ENCODE measurements at places on chromosomes 3 and 15.

- no peak for DNase-seq
These were observed 6.1 kb downstream of the SPG11 start for GRCh38 chr15:44657378-44657777.

GRCh38 chr15:33040496-33040895, 154.0 kb downstream of the FMN1 start:
- no peak for DNase-seq

GRCh38 chr15:52021128-52021671, 2.2 kb downstream of the MAPK6 start:
- DNase-seq: peak; percentile 95

GRCh38 chr3:135851201-135852081, 114.1 kb upstream of the PPP2R3A start:
- peak; percentile 20 for DNase-seq

- DNase-seq: no peak
These were observed 50.4 kb downstream of the PDE8A start for GRCh38 chr15:85031944-85032558.

DNA sequence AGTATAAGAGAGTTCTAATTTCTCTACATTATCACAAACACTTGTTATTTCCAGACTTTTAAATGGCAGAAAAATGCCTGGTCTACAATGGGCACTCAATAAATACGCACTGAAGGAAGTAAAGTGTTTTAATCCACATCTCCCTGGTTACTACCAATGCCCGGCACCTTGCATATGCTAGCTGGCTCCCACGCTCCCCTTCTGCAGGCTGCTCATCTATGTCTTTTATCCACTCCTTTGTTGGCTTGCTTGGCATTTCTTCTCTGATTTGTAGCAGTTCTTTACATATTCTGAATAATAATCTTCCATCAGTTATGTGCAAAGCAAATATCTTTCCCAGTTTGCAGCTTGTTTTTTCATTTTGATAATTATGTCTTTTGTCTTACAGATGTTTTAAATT, 74.6 kb upstream of the PRR23E start:
- DNase-seq: no peak

DNA sequence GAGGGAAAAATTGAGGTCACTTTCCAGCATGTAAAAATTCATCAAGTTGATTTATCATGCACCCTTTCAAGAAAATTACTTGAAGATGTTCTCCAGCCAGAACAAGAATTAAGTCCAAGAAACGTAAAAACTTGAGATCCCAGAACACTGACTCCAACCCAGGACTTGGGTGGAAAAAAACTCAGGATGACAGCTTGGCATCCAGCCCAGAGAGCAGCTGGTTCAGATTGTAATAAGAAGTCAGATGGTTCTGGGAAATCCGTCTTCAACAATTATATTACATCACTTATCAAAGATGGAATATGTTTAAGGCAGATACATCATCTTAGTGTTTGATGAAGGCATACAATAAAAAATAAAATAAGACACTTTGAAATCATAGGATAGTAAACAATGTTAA, 23.0 kb upstream of the DNAJC13 start:
- peak; percentile 72 for DNase-seq

DNA sequence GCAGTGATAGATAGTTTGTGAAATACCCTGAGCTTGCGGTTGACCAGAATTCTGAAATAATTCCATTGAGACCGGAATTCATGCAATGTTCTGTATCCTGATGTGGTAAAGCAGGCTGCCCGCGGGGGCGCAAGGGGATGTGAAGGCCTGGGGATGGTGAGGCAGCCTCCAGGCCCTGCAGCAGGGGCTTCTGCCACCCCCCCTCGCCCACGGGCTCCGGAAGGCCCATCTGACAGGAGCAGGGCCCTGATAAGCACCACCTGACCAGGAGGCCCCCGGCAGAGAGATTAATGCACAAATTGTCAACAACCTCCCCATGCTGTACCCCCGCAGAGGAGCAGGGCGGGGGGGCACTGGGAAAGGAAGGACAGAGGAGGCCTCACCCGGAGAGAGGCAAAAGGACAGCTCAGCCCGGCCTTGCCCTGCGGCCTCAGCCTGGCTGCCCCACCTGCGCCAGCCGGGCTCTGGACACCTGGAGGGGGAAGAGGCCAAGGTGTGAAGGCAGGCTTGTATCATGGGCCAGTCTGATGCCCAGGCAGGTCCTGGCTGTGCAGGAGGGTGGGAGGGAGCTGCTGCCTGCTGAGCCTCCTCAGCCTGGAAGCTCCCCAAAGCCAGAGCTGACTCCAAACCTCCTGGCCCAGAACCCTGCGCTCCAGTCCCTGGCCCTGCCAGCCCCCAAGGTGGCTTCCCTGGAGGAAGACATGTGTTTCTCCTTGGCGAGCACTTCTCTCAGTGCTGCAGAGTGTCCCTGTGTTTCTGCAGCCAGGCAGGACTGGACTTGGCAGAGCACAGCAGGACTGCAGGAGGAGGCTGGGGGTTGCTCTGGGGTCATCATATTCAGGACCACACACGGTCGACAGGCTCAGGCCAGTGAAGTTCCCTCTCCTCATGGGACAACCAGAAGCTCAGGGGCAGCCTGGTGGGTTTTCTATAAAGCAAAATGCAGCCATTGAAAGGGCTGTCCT, 46.5 kb downstream of the RPN1 start:
- peak; percentile 17 for DNase-seq

DNA sequence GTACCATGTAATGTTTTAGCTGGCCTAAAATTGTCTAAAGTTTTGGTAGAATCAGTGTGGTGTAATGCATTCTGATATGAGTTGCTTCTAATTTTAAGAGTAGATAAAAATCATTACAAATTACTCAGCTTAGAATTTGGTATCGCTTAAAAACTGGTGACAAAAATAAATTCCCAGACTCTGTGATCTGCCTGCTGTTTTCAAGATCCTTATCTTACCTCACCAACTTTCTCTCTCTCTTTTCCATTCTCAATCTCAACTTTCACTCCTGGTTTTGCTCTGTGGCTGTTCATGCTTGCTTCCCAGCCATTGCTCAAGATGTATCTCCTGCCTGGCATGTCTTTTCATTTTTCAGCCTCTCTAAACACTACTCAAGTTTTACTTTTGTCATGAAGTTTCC, 45.7 kb downstream of the TCF12 start:
- DNase-seq: no peak

GRCh38 chr15:89714775-89715174, 24.2 kb downstream of the WDR93 start:
- no peak for DNase-seq

DNA sequence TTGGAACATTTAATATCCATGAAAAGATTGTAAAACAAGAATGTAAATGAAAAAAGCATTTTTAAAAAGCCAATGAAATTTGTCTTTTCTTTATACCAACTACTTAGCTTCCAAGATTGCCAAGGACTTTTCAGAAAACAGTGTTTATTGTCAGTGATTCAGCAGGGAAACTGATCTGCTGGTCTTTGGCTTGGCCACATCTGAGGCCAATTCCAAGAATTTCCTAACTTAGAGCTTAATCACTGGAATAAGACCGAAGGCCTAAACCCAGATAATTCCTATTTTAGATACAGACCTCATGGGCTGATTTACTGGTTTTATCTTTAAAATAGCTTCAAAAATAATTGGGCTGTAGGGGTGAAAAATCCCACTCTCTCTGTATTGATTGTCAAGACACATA, 260.5 kb upstream of the RORA start:
- DNase-seq: no peak

DNA sequence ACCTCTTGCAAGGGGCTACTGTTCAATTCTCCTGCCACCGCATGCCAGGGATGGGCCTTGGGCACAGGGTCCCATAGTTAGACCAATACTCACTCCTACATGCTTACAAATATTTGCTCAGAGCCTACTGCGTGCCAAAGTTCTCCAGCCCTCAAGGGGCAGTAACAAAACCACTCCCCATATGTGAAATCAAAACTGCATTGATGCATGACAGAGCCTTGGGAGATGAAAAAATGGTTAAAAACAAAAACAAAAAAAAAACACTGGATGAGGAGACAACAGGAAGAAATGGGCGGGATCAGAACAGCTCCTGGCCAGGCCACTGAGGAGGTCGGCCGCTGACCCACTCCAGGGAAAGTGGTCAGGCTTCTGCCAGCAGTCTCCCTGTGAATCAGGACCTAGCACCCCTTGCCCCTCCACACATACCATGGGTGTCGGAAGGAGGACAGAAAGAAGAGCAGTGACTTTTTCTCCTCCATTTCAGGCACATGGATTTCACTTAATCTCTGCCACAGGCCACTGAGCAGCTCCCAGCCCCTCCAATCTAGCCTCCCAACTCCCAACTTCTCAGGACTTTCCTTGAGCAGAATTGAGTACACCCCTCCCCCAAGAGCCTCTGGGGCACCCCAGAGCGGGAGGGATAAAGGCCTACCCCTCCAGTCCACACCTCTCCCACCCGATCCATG, 2.8 kb downstream of the PLXNB1 start:
- DNase-seq: no peak

GRCh38 chr3:50124800-50125178, 30.3 kb upstream of the SEMA3F start:
- peak; percentile 33 for DNase-seq

DNA sequence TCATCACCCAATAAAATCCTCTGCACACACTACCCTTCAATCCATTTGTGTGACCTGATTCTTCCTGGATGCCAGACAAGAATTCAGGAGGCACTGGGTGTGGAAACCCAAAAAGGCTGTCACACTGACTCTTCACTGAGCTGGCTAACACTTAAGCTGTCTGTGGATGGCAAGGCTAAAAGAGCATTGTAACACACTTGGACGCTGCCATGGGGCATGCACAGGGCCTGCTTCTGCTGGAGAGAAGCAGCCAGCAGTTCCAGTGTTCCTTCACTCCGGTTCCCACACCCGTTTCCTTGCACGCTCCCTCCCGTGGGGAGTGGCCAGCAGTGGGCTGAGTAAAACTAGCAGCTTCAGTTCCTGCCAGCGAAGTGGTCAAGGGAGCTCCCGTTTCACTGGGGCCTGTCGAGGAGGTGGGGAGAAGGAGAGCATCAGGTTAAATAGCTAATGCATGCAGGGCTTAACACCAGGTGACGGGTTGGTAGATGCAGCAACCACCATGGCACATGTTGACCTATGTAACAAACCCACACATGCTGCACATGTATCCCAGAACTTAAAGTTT, 737.1 kb downstream of the FHIT start:
- no peak for DNase-seq

DNA sequence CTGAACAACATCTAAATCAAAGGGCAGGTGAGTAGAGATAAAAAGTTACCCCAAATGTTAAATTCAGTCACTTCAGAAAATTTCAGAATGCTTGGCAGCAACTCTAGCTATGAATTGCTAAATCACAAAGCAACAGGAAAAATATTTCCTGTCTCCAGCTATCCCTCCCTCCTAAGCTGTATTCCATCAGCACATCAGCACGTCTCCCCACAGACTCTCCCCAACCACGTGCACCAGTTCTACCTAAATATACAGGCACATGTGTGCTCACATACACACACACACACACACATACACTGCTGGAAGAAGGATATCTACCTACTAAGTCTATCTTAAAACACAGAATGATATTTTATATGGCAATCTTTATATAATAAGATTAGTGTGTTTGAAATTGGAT, 177.1 kb upstream of the ARHGEF26 start:
- DNase-seq: peak; percentile 34

DNA sequence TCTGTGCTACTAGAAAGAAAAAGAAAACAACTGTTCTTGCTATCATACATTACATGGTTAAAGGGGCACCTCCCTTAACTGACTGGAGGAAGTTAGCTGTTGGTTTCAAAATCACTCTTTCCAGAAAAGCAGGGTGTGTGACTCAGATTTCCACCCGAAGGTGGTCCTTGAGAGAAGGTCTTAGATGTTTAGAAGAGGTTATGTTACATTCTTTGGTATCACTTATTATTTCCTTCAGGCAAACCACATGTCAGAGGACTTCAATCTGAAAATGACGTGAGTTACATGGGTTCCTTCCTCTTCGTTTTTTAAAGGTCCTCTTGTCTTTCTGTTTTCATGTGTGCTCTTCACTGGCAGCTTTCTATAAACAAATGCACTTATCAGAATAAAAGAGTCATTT, 307.9 kb upstream of the CBLB start:
- no peak for DNase-seq

DNA sequence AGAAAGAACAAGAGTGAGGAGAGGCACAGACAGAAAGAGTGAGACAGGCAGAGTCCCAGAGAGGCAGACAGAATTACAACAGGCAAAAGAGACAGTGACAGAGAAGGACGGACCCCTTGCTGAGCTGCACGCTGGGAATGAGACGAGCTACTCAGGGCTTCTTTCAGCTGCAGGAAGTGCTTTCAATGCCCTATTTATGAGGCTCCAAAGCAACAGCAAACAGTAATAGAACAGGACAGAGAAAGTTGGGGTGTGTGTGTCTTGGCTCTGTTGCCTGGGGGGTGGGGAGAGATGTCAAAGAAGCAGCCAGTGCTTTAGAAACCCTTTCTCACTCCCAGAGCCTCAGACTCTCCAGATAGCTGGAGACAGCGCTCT, 502 bp upstream of the TIMP4 start:
- DNase-seq: no peak

Measured in fibroblast of skin of abdomen (primary cell).